ENCODE measurements at places on chromosomes 2 and 18.
A peak's percentile ranks its signal among the peaks of the same experiment; 100 is the strongest.

GRCh38 chr2:52452201-52452600 is 1315.4 kb upstream of the CHAC2 start:
- no peak overlapping the region for H3K27ac ChIP-seq
- no peak overlapping the region for H3K4me3 ChIP-seq
- H3K4me1 ChIP-seq = peaks cover 4% of the 10 kb centered on the region
- no peaks in the 10 kb centered on the region for H3K27me3 ChIP-seq
- no peaks in the 10 kb centered on the region for H3K36me3 ChIP-seq
- DNase-seq = no peak

DNA sequence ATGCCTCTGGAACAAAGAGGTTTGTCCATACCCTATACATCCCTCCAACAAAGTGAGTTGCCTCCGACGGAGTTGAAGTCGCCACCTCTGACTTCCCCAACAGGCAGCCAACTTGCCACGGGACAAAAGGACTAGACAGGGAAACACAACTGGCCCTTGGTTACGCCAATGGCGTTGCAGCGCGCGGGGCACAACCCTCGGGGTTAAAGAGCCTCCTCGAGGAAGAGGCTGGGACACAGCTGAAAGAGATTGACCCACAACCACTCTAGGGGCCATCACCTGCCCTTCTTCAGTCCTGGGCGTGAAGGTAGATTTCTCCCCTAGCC is 545 bp downstream of the GTF3C2 start:
- no peak for DNase-seq
- H3K4me3 ChIP-seq = peak overlapping the region; percentile 96

GRCh38 chr18:10591896-10592295 is 66.1 kb downstream of the NAPG start:
- H3K4me1 ChIP-seq = no peaks in the 10 kb centered on the region
- H3K27ac ChIP-seq = no peak overlapping the region
- H3K4me3 ChIP-seq = no peak overlapping the region
- H3K36me3 ChIP-seq = no peaks in the 10 kb centered on the region
- H3K27me3 ChIP-seq = no peaks in the 10 kb centered on the region

DNA sequence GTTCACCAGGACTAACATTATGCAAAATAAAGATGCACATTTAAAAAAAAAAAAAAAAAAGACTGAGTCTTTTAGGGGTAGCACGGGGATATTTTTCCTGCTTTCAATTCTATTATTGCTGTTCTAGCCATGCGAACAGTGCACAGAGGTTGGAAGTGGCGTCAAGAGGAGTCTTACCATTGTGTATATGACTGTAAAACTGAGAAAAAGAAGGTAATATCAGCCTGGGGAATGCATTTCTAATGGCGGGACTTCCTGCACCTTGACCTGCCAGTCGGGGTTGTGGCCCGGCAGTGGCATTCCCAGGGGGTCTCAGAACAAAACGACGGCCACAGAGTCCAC is 48.5 kb upstream of the ATP6V1B1 start:
- H3K4me3 ChIP-seq = peak overlapping the region; percentile 68
- H3K36me3 ChIP-seq = no peaks in the 10 kb centered on the region
- peaks cover 15% of the 10 kb centered on the region for H3K4me1 ChIP-seq
- no peak for DNase-seq

DNA sequence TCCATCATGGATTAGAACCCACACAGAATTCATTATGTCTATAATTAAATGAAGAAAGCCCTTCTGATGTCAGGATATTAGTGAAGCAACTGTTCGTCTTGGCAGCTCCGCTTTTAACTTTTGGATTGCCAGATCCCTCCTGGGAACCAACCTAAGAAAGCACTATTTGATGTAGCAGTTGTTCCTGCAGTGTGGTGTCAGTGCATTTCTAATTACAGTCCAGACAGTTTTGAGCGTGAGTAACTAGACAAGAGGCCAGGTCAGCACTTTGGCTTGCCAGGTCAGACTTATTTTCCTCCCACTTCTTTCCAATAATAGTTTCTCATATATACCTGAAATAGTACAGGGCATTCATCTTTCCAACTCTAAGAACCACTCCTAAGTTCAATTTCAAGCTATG is 13.8 kb downstream of the NRXN1 start:
- no peak overlapping the region for H3K4me3 ChIP-seq
- H3K4me1 ChIP-seq = peaks cover 10% of the 10 kb centered on the region
- H3K27ac ChIP-seq = no peak overlapping the region
- no peak for DNase-seq
- no peaks in the 10 kb centered on the region for H3K36me3 ChIP-seq
- no peaks in the 10 kb centered on the region for H3K27me3 ChIP-seq

DNA sequence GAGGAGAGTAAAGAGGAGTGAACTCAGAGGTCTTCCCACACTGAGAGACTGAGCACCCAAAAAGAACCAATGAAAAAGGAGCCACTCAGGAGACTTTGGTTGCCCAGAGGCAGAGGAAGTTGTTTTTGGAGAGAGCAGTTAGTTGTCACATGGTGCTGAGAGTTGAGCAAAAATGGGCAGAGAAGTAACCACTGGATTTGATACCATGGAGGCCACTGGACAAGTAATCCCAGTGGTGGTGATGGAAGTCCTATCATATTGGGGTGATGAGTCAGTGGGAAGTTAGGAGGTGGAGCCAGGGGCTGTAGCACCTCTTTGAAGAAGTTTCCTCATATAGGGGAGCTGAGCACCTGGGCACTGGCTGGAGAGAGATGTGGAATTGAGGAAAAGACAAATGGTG is 235.8 kb downstream of the TPGS2 start:
- no peak for DNase-seq
- H3K4me3 ChIP-seq = no peak overlapping the region
- H3K27ac ChIP-seq = no peak overlapping the region
- peaks cover 5% of the 10 kb centered on the region for H3K4me1 ChIP-seq
- peaks cover 3% of the 10 kb centered on the region for H3K27me3 ChIP-seq

GRCh38 chr2:204024503-204024902 is 87.9 kb downstream of the ICOS start:
- DNase-seq = no peak
- no peaks in the 10 kb centered on the region for H3K27me3 ChIP-seq
- no peak overlapping the region for H3K4me3 ChIP-seq
- no peak overlapping the region for H3K27ac ChIP-seq
- no peaks in the 10 kb centered on the region for H3K36me3 ChIP-seq

DNA sequence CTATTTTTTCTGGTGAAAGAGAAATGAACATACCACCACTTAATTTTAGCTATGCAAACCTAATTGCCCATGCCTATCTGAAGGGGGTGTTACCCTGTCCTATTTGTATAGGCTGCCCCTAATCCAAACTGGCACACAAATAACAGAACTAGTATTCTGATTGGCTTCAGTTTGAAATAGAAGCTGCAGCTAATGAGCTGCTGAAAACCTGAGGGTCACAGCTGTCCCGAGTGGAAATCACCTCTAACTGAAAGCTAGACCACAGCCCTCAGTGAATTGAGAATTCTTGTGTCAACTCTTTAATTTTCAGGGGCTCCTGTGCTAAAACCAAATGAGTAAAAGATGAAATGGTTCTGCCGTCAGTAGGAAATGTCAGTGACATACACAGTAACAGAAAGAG is 28.7 kb downstream of the CCDC141 start:
- no peak for DNase-seq
- H3K27ac ChIP-seq = no peak overlapping the region

GRCh38 chr2:132668189-132668823 is 1.7 kb downstream of the LYPD1 start:
- H3K4me3 ChIP-seq = peak overlapping the region; percentile 72
- H3K36me3 ChIP-seq = no peaks in the 10 kb centered on the region
- DNase-seq = peak; percentile 40

Data from progenitor cell of endocrine pancreas (in vitro differentiated cells).